Stimulated activated CD8-positive, alpha-beta memory T cell treated with anti-CD3 and anti-CD28 coated beads, Interleukin-4, amount 100 ng/mL, for 1 hour (primary cell): ENCODE measurements at places on chromosomes 6 and 20.

GRCh38 chr6:169172946-169173345 lies 80.7 kb downstream of the THBS2 start:
- no peak for DNase-seq

- DNase-seq, result no peak
Observed at GRCh38 chr6:143192766-143193165, 132.1 kb downstream of the AIG1 start.

- DNase-seq, result no peak
Observed at GRCh38 chr20:38789503-38790199, 15.8 kb upstream of the PPP1R16B start.

DNA sequence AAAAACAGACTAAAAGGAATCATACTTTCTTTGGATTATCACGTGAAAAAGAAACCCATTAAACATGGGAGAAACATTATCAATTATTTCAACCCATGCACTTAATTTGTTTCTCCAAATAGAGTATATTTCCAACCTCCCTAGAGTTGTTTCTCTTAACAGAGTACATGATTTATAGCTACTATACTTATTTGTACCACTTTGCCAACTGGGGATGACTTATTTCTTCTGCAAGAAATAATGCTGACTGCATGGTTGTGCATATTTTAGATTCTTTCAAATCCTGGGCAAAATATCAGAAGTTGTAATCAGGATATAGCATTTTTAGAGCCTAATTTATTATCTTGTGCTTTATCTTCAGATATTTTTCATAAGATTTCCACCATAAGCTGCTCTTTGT lies 629.1 kb upstream of the EYS start:
- no peak for DNase-seq
